T-helper 17 cell (primary cell): ENCODE measurements at places on chromosomes 4 and X.

GRCh38 chrX:136636121-136636520, 11.8 kb upstream of the CD40LG start:
- DNase-seq: no peak

GRCh38 chr4:39668887-39669286, 29.0 kb upstream of the UBE2K start:
- DNase-seq: no peak

- DNase-seq: no peak
These were observed 753.5 kb downstream of the PDHA2 start for GRCh38 chr4:96593422-96593821.

DNA sequence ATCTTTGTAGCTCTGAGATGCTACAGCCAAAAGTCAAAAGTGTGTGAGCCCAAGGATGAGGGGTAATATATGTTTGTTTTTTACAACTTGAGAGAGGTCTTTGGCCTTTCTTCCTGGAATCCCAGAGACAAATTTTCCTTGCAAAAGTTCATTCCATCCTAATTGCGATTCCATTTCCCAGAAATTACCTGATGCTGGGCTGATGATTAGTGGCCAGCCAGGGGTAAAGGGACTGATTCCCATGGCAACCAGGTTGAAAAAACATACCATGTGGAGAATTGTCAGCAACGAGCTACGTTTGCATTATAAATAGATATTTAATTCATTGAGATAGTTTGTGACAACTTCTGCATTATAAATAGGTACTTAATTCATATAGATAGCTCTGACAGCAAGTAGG, 17.8 kb downstream of the IGSF1 start:
- no peak for DNase-seq

GRCh38 chr4:30815685-30816084, 95.5 kb downstream of the PCDH7 start:
- DNase-seq: no peak

DNA sequence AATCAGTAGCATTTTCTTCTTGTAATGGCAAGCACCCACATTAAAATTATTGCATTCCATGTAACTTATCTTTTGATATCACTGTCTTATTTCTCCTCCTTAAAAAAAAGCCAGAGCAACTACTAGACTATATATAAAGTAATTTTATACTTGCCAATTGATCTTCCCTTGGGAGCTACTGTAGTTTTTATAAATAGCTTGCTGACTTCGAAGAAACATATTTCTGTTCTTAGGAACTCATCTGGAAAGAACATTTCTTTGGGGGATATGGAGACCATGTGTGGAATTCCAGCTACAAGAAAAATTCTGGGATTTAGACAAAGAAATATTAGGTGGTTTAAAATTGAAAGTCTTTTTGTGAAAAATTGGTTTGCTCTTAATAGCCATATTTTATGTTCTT, 94.9 kb downstream of the BMPR1B start:
- no peak for DNase-seq

DNA sequence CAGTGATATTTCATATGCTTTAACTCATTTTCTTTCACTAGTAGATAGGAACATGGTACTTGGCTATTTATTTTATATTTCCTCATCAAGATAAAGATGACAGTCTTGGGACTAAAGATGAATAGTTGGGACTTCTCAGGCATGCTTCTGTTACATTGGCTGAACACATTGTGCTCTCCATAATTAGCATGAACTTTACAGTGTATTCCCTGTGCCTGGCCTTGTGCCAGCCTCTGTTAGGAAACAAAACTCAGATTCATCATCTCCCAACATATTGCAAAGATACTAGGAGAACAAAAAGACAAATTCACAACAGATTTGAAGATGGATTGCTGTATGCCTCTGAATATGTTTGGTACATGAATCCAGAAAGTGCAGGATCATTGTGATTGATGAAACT, 26.4 kb downstream of the GRIA2 start:
- no peak for DNase-seq

DNA sequence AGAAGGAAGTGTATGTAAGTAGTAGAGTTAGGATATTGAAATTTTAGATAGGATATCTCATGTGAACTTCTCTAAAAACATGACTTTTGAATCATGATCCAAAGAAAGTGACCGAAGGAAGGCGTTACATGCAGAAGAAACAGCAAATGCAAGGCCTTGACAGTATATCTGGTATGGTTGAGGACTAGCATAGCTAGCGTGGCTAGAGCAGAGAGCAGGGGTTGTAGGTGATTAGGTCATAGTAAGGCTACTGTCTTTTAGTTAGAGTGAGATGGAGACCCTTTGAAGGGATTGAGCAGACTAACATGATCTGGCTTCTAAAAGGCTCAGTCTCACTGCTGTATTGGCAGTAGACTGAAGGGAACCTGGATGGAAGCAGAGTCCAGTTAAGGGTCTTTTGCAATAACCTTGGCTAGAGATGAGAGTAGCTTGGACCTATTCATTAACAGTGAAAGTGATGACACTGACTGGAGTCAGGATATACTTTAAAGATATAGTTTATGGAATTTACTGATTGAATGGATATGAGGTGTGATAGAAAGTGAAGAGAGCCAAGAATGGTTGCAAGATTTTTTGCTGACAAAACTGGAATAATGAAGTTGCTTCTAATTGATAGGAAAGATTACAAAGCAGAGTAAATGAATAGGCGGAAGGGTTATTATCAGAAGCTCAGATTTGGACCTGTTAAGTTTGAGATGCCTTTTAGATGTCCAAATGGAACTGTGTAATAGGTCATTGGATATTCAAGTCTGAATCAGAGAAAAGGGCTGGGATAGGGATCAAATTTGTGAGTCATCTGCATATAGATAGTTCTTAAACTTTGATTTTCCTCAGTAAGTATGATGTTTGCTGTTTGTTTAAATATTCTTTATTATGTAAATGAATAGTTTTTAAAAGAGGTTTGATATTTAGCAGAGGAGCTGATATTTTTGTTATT, 59.8 kb downstream of the MRPL1 start:
- DNase-seq: no peak

GRCh38 chr4:165294907-165295306, 32.6 kb upstream of the MSMO1 start:
- DNase-seq: no peak

- no peak for DNase-seq
These were observed 802 bp downstream of the COX18 start for GRCh38 chr4:73068491-73069337.

DNA sequence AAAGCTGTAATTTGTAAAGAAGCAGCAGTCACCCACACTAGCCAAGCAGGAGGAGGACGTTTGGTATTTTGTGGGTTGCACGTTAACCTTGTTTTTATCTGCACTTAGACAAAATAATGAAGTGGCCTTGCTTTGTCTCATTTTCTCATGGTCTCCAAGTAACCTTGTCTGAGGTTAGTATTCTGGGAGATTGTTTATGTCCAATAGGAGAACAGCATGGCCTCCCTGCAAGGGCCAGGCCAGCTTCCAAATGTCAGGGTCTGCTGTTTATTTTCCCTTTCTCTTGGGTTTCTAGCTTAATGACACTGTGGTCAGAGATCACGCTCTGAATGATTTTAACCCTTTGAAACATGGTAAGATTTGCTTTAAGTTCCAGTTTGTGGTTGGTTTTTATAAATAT, 29.9 kb downstream of the PNMA6E start:
- DNase-seq: no peak

GRCh38 chr4:5470318-5471198, 237.8 kb downstream of the EVC2 start:
- no peak for DNase-seq

DNA sequence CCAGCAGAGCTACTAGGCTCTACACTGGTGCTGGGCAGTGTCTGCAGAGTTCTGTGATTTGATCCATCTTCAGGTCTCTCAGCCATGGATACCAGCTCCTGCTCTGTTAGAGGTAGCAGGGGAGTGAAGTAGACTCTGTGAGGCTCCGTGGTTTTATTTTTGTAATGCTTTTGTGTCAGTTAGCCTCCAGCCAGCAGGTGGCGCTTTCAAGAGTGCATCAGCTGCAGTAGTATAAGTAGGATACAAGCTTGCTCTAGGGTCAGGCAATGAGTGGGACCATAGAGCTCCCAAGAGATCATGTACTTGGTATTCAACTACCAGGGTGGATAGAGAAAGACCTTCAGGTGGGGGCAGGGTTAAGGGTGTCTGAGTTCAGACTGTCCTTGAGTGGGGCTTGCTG, 362.5 kb upstream of the TRAM1L1 start:
- DNase-seq: no peak

DNA sequence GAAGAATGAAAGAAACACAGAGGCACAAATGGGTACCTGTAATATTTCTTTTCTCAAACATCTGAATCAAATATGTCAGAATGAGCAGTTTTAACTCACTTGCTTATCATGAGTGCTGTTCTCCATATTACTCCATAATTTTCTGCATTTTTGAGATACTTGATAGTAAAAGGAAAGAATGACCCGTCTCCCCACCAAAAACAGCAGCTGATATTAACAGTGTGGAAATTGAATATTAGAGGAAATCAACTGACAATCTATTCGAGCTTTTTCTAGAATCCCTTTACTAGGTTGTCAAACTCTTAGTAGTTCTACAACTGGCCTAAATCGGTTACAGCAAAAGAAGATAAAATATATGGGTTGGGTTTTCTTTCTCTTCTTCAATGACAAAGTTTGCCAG, 49.9 kb upstream of the HELT start:
- DNase-seq: no peak

DNA sequence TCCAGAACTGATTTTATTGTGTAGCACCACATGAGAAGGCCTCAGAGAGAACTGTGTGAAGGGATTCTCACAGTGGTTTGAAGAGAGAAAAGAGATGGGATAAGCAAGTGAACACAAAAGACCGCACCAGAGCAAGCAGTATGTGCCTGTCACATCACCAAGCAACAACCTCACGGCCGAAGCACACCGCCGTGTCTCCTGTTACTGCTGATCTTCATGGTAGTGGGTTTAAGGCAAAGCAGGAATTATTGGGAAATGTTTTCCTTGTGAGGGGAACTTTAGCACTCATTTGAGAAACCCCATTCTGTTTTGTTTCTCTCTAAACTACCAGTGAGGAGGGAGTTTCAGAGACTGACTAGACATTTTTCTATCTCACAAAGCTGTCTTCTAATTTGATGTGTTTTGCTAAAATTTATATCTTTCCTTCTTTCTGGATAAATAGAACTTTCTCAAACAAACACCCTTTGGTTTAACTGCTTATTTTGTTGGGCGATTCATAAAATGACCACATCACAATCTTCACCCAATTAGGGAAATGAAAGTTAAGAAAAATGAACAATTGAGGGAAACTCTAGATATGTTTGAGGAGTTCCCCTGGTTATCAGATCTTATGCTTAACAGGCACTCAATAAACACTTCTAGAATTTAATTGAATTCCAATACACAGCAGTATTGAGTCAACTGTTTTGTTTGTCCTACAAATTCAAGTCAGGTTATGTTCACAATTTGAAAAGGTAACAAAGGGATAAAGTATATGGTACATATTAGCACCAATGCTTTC, 16.5 kb downstream of the SH3KBP1 start:
- DNase-seq: no peak

DNA sequence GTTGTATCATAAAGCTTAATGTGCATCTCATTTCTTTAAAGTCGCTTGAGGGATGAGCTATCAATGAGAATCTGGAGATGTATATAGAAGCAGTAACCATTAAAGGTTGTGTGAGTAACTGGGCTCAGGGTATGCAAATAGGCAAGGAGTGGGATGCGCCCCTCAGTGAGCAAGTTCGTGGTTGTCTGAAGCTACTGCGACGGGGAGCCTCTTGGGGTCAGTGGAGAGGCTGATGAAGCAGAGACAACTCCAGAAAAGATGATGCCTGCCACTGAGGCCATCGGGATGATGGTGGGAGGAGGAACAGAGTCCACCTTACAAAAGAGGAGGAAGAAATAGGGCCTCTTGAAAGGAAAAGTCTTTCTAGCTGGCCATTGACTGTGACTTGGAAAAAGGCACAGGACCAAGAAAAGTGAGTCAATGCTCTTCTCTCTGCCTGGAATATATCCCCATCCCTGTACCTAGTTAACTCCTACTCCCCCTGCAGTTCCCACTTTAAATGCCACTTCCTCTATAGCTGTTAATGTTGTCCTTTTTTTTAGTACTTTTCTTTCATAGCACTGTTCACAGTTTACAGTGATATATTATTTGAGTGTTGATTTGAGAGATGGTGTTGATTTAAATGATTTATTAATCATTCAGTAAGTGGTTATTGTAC, 51.4 kb upstream of the LSM6 start:
- DNase-seq: no peak

GRCh38 chr4:176817204-176817603, 24.5 kb upstream of the VEGFC start:
- no peak for DNase-seq

DNA sequence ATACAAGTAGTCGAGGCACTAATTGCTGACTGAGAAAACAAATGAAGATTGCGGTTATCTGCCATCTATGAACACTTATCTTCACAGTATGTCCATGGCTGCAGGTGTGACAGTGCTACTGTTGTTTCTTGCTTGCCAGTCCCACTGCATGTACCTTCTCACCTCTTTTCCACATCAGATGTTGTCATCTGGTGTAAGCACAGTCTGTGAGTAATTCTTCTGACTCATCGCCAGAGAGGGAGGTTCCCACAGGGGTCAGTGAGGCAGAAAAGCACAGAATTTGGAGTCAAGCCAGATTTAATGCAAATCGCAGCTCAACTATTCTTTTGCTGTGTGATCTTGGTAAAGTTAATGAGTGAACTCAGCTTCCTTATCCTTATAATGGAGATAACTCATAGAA, 144.4 kb downstream of the GLRA2 start:
- no peak for DNase-seq

GRCh38 chrX:140701480-140701879, 8.1 kb upstream of the LINC00632 start:
- DNase-seq: no peak

DNA sequence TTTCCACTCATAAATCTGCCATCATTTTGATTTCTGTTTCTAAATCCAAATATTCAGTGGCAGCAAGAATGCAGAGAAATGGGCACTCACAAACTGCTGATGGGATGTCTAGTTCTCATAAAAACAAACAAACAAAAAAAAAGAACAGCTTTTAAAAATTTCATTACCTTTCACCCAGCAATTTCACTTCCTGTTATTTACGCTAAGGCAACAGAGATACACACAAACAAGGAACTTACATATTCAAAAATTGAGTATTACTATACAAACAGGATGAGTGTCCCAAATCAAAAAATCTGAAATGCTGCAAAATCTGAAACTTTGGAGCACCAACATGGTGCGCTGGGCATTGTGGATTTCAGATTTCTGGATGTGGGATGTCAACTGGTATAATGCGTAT, 36.4 kb downstream of the FAT1 start:
- no peak for DNase-seq

DNA sequence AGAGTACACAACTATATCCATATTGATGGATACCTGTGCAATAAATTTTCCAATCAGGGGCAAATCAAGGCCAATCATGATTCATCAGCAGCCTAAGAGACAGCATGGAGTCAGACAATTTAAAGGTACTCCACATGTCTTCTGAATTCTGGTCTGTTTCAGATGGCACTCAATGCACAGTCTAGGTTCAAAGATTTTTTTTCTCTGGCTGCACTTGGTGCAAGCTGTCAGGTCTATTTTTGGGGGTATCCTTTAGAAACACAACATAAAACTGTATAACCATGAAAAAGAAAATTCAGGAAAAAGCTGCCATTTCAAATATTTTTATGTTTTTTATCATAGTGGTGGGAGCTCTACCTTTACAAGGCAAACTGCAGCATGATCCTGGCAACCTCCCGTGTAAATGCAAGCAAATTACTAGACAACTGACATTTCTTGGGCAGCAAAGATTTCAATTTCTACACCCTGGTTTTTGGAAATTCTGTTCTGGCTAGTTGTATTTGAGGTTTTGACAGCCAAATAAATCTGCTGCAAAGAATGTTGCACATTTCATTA, 310.3 kb downstream of the KCNIP4 start:
- DNase-seq: no peak
